KG1 (cell line): ENCODE measurements at places on chromosomes 16 and 17.
A peak's percentile ranks its signal among the peaks of the same experiment; 100 is the strongest.

DNA sequence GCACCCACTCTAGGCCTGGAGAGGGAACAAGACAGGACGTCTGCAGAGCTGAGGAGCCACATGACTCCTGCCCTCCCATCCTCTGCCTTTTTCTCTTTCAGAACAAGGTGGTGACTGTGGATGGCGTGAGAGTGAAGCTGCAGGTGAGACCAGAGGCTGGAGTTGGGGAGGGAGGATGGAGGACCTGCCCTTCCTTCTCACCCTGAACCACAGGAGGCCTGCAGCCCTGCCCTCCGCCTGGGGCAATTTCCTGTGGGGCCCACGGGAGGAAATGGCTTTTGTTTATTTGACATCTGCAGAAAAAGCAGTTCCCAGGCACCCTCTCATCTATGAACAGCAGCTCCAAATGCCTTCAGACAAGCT is 5.1 kb downstream of the RAB37 start:
- DNase-seq = peak; percentile 66

DNA sequence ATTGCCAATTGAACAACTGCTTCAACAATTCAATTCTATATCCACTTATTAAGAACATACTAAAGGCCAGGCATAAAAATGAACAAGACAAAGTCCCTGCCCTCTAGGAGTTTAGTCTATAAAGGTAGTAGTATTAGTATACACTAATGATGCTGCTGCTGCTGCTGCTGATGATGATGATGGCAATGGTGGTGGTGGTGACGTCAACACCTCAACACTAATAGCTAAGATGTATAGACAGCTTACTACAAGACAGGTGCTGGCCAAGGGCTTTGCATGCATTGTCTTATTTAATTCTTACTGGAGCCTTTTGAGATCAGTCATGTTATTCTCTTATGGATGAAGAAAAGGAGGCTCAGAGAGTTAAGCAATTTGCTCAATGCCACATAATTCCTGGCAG is 164.4 kb upstream of the ASIC2 start:
- DNase-seq = no peak

- DNase-seq = no peak
These were observed 497.0 kb upstream of the HSBP1 start for GRCh38 chr16:83310816-83311215.

DNA sequence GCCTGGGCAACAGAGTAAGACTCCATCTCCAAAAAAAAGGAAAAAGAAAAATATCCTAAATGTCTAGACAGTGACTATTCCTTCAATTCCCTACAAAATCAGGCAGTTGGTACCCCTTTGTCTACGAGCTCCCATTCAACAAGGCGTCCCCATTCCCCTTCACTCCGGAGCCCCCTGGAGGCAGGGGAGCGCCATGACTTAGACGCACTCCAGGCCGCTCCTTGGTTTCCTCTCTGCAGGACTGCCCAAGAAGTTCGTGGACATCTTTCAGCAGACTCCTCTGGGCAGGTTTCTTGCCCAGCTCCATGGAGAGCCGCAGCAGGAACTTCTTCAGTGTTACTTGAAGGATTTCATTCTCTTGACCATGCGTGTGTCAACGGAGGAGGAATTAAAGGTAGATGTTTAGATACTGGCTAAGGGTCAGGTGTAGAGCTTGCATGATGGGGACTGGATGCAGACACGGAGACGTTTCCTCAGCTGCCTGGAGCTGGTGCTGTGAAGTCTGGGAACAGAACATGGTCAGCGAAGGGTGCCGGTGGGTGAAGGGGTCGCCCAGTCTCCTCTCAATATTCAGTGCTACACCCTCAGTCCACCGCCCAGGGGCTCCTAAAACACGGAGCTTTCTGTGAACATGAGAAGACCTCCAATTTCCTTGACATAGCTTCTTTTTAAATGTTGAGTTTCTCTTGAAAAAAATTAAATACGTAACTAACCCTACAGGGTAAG is 53.3 kb upstream of the ENDOV start:
- DNase-seq = no peak

- DNase-seq = no peak
These were observed 113.7 kb upstream of the IRX3 start for GRCh38 chr16:54400261-54400660.

- no peak for DNase-seq
These were observed 18.6 kb upstream of the POLR3E start for GRCh38 chr16:22278441-22279230.

- no peak for DNase-seq
These were observed 459 bp upstream of the MARCHF10 start for GRCh38 chr17:62808576-62808970.

GRCh38 chr17:47813077-47813476 is 8.5 kb downstream of the OSBPL7 start:
- DNase-seq = no peak

GRCh38 chr16:54241525-54241924 is 45.1 kb downstream of the IRX3 start:
- DNase-seq = no peak

- peak; percentile 88 for DNase-seq
These were observed at the start of gene SGF29 for GRCh38 chr16:28553776-28554633. Gene SGF29 (plus strand): TSS chr16:28553920. CDS start chr16:28581070, 27,150 bp downstream.

DNA sequence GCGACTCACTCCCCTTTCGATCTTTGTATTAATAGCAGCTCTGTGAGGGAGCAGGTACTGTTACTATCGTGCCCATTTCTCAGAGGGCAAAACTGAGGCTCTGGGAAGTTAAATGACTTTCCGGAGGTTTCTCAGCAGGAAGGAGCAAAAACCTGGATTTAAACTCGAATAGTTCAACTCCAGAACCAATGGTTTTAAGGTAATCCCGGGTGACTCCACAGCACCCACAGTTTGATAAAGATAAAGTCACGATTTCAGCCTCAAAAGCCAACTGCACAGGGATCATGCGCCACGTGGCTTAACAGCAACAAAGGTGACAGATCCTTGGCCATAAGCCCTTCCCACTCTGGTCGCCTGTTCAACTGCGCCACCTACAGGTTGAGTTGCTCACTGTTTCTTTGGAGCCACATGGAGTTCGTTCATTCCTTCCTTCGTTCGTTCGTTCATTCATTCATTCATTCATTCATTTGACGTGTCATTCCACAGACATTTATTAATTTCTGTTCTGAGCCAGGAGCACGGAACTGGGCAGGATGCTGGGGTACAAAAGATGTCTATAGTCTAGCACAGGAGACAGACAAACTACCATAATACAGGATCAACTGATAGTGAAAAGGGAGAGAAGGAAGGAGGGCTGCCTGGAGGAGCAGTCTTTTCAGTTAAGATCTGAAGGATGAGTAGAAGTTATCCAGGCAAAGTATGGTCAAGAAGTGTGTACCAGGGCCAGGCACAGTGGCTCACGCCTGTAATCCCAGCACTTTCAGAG is 134.8 kb downstream of the HS3ST2 start:
- no peak for DNase-seq

DNA sequence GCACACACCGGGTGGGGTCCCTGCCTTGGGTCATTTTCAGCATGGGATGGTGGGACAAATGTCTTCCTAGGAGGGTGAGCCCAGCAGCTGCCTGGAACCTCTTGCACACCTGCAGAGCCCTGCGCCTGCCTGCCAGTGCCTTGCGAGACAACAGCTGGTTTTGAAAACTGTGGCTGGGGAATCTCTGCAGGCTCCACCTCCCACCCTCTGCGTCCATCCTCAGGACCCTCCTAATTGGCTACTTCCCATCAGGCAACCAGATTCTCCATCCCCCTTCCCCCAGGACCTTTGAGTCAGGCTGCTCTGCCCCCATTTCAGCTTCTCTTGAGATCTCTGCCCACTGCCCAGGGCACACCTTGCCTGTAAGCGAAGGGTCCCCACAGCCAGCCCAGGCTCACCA is 26.6 kb downstream of the PEMT start:
- no peak for DNase-seq
